ENCODE measurements at places on chromosomes 5 and 9.

- DNase-seq: no peak
Measured at GRCh38 chr5:150521522-150521817, 13.5 kb downstream of the NDST1 start.

DNA sequence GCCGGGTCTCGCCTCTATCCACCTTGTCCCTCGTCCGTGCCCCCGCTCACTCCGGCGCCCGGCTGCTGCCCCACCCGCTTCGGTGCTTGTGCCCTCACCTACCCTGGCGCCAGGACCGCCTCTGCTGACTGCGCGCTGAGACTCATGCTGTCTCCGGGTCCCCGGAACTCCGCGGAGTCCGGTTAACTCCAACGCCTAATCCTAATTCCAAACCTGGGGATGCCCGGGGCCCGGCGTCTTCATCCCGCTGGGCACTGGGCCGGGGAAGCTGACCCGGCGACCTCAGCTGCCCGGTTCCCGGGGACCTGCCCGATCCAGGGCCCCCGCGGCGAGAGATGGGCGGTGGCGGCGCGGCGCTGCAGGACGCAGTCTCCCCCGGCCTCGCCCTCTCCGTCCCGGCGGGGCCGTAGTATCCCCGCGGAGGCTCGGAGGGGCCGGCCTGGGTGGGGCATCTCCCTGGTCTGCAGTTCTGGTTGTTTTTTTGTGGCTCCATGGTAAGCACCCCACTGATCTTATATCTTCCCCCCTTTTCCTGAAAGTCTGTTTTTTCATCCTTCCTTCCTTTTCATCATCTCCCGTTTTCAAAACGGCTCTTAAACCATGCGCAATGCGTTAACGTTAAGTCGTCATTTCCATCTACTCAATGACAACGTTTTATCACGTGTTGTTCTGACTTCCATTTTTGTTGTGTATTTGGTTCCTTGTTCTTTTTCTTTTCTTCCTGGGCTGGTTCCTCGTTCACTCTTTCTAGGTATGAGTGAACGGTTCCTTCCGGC is 41.1 kb upstream of the PLEKHG4B start:
- DNase-seq: no peak

DNA sequence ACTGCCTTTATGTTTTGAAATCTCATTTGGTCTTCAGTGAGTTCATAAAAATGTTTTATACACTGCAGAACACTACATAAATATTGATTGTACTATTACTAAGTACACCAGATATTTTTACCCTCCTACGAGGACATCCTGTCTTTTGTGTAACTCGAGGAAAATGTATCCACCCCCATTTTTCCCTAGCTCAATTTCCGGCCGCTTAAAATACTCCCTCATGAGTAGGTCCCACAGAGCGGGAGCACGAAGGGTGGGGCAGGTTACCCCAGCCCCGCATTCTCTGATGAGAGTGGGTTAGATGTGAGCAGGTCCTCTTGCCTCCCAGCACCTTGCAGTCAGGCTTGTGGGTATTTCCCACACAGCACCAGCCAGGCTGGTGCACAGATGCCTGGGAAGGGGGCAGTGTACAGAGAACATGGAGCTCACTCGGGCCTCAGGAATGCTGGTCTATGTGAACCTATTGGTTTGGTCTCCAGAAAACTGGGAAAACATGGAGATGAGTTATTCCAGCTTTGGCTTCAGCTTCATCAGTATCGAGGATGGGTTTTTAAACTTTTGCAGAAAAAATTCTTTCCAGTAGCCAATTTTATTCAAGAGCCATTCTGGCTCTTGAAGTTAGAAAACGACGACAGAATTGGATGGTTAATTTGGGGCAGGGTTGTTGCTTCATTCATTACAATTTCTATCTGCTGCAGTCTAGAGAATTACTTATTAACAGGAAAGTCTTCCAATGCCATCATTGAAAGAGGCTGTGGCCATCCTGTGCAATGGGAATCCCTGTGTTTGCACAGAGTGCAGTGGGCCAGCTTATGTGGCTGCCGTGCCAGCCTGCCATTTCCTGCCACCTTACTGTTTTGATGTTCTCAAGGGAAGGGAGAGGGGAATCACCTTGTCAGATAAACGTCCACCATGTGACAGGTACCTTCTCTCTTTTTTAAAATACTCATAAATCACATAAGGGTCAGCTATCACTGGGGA is 73.2 kb downstream of the WDR41 start:
- no peak for DNase-seq

DNA sequence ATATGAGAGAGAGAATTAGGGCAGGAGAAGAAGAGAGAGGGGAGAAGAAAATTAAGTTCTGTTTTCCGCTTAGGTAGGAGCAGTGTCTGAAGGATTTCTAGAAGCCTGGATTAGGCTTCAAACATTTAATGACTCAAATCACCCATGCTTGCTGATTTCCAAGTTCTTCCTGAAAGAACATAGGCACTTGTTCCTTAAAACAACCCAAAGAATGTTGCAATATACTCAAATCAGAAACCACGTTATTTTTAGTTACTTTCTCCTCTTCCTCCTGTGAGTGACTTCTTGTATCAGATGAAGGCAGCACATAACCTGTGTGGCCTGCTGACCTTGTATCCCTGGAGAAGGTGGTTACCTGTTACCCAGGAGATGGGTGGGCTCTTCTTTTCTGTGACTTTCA is 351.5 kb upstream of the KLF4 start:
- DNase-seq: no peak

DNA sequence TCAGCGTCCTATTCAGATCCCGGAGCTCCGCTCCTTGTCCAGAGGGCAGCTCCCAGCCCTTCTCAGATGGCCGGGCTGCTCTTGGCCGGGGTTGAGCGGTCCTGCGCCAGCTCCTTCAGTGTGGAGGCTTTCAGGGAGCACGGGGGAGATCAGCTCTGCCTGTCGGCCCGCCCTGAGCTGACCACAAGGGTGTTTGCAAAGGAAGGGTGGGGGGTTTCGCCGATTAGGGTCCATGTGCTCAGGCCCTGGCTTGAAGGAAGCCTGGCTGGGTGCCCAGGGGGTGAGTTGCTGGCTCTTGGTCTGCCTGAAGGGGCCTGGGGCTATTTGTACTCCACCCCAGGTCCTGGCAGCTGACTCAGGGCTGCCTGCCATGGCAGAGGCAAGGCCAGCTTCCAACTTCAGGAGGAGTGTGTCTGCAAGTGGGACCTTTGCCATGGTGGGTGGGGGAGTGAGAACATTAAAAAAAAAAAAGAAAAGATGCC is 250.1 kb upstream of the KLF4 start:
- DNase-seq: no peak

- DNase-seq: no peak
Measured at GRCh38 chr5:99926463-99926862, 608.7 kb upstream of the FAM174A start.

GRCh38 chr9:33375841-33376321 is 26.5 kb downstream of the AQP7 start:
- no peak for DNase-seq

DNA sequence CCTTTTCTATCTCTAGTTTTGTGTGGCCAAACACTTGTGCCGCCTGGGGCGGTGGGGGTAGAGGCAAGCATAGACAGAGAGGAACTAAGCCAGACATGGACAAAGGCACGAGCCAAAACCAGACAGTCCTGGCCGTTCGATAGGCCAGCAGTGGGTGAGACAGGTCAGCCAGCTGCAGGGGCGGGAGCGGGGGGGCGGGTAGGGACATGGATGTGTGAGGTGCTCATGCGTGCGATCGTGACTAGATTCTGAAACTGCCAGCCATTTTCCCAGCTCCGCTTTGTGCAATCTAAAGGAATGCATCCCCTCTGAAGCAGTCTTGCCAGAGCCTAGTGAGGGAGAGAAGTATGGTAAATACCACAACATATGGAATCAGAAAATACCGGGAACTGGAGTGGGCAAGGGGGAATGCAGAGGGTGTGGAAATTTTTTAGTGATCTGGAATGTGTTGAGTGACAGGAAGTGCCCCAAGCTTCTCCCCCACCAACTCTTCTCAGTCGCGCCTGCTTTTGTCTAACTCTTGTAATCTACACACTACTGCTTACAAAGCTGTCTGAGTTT is 111.9 kb downstream of the NR6A1 start:
- DNase-seq: peak; percentile 40

- no peak for DNase-seq
Measured at GRCh38 chr9:135607401-135608293, 31.7 kb downstream of the GLT6D1 start.

DNA sequence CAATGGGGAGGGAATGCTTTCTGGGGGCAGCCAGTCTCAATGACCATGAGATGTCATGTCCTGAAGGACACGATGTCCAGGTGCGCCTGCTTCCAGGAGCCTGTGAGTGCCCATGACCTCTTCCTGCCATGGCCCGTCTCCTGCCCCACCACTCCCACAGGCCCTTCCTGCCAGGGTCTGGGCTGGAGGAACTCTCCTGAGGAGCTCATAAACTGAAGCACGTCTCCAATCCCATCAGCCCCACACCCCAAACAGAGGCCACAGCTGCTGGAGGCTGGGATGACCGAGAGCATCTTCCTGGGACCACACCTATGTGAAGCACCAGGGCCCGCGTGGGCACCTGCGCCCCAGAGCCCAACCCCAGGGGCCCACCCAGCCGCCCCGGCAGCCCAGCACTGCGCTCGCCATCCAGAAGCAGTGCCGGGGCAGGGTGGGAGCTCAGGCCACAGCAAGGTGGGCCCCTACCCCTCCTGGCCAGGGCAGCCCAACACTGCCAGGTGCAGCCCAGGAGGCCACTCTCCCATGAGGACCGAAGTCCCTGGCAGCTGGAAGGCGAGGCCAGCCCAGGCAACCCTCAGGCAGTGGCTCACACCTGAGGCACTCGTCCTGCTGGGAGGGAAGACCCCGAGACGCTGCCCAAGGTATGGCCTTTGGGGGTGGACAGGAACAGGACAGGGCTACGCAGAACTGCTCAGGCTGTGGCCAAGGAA is 53.9 kb upstream of the UBAC1 start:
- no peak for DNase-seq

GRCh38 chr5:39387293-39387692 is 23.0 kb upstream of the C9 start:
- no peak for DNase-seq

DNA sequence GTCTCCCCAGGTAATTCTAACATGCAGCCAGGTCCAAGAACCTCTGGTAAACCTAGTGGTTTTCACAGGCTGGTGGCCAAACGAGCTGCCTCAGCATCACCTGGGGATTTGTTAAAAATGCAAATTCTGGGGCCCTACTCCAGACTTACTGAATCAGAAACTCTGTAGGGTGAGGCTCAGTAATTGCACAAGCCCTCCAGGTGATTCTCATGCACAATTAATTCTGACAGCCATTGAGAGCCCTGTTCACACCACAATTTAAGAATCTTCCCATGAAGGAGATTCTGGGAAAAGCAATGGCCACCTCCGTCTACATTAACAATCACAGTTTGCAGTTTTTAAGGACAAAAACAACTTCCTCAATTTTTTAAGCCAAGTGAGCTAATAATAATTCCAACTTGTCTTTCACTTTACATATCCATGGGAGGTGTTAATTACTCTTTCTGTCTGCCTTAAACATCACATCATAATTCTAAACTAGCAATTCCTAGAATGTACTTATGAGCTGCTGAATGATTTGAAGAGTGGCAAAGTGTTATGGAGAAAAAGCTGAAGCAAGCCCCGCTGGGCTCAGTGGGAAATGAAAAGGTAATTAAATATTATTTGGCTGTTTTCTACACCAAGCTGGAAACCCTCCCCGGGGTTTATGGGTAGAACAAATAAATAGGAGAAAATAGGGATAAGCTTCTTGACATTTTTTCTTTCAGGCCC is 70.0 kb downstream of the GLDC start:
- DNase-seq: peak; percentile 16

GRCh38 chr5:98066910-98067309 is 706.6 kb upstream of the RGMB start:
- DNase-seq: no peak

DNA sequence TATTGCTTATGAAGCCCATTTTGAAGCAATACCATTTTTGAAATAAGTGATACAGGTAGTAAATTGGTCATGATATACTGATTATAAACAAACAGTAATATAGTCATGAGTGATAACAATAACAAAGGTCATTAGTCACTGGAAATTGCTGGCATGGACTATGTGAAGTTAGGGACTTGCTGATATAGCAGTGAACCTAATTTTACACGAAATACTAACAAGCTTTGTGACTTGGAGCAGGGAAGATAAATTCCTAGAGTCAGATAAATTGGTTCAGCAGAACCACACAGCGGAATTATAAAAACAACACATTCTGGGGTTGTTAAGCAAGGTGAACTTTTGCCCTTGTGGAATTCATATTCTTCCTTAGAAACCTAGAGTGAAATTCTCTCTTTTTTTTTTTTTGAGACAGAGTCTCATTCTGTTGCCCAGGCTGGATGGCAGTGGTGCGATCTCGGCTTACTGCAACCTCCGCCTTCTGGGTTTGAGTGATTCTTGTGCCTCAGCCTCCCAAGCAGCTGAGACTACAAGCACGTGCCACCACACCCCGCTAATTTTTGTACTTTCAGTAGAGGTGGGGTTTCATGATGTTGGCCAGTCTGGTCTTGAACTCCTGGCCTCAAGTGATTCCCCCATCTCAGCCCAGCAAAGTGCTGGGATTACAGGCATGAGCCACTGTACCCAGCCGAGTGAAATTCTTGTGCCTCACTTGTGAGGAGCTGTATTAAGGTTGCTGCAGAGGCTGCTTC is 6.0 kb downstream of the UGCG start:
- no peak for DNase-seq

- DNase-seq: no peak
Measured at GRCh38 chr9:121026260-121026691, 23.8 kb downstream of the C5 start.

DNA sequence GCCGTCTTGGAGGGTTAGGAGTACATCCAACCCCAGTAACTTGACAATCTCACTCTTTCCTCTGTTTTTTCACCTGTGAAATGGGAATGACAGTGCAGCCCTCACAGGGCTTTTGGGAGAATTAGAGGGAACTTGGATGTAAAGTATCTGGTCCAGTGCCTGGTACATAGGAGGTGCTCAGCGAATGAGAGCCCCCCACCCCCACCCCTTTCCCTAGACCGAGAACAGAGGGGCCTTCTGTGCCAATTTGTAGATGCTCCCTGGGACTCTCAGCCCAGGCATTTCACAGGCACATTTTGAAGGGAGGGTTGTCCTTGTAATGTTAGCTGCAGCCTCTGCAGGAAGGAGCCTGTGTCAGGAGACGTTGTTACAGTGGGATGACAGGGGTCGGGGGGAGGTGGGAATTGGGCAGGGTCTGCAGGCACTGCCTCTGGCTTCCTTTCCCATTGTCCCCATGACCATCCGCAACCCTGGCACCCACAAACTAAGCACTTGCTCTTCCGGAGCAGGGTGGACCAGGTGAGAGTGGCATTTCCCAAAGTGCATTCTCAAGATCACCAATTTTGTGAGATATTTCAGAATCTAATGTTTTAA is 47.0 kb downstream of the AMBP start:
- no peak for DNase-seq

GRCh38 chr5:177973066-177973635 is 22.9 kb downstream of the PROP1 start:
- no peak for DNase-seq

DNA sequence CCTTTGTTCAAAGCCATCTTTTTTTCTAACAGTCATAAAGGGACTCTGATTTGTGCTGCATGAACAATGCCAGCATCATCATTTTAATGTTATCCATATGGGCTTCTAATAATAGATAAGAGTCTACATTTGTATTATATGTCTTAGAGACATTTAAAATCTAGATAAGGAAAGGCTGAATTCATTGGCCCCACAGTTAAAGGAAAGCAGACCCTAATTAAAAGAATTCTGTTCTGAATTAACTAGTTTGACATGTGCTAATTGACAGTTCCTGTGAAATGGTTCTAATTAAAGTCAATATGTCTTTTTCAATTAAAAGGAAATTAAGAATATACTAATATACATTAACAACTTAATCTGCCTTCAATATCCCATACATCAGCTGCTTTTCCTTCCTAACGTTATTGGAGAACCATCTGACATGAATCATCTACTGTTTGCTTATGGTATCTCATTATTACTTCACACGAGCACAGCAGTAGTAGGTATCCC is 104.7 kb downstream of the NR2F1-AS1 start:
- DNase-seq: no peak

GRCh38 chr9:93141771-93142483 is 7.9 kb upstream of the NINJ1 start:
- DNase-seq: no peak

All from CD4-positive, alpha-beta T cell treated with Interferon alpha-2 for 1 hour (primary cell).